ENCODE measurements at places on chromosomes 7 and 10.

GRCh38 chr10:113444766-113445365, 108.0 kb upstream of the HABP2 start:
- no peak for DNase-seq

DNA sequence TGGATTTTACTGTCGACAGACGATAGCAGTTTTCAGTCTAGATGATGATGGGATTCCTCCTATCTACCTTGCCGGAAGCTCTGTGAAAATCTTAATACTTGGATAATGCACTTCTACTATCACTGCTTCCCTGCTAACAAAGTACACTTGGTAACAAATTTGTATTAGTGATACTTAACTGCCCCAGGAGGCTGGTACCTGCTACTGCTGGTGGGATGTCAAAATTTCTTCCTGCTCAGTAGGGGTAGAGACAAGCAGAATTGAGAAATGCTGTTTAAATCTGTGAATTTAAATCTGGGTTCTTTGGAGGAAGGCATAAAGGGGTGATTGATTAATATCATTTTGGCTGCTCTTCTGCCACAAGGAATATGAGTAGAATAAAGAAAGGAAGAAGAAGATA, 99.8 kb upstream of the STRIP2 start:
- DNase-seq, result no peak

GRCh38 chr7:41573862-41574261, 129.0 kb downstream of the INHBA start:
- no peak for DNase-seq

DNA sequence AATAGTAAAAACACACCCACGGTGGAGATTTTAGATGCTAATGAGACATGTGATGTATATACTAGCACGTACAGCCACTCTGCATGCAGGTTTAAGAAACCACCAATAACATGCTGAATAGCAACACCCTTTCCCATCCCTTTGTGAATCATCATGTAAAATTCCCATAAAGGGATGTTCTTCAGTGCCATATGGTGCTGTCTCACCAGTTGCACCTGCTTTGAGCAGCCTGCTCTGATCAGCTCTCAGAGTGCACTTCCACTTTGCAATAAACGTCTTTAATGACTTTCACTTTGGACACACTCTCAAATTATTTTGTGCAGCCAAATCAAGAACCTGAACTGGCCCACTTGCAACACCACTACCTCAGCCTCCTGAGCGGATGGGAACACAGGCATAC, 615.0 kb downstream of the ANKRD7 start:
- no peak for DNase-seq

DNA sequence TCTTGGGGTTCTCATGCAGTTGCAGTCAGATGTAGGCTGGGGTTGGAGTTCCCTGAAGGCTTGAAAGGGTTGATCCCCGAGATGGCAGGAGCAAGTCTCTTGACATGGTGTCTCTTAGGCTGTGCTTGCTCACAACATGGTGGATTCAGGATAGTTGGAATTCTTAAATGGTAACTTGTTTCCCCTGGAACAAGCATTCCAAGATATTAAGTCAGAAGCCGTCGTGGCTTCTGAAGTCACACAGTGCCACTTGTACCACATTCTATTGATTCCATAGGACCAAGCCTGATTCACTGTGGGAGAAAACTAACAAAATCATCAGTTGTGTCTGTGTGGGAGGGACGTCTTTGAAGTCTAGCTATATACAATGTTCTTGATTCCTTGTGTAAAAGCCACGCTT, 3.5 kb upstream of the SLC35B4 start:
- no peak for DNase-seq

GRCh38 chr7:87223666-87224065, 4.1 kb upstream of the TMEM243 start:
- no peak for DNase-seq

- DNase-seq, result no peak
Observed at GRCh38 chr7:5625938-5626337, 155.5 kb downstream of the RNF216 start.

- DNase-seq, result no peak
Observed at GRCh38 chr10:12549297-12549696, 199.9 kb downstream of the CAMK1D start.

- no peak for DNase-seq
Observed at GRCh38 chr7:147707926-147708325, 882.6 kb upstream of the C7orf33 start.

- DNase-seq, result no peak
Observed at GRCh38 chr7:111368381-111369065, 193.8 kb downstream of the IMMP2L start.

DNA sequence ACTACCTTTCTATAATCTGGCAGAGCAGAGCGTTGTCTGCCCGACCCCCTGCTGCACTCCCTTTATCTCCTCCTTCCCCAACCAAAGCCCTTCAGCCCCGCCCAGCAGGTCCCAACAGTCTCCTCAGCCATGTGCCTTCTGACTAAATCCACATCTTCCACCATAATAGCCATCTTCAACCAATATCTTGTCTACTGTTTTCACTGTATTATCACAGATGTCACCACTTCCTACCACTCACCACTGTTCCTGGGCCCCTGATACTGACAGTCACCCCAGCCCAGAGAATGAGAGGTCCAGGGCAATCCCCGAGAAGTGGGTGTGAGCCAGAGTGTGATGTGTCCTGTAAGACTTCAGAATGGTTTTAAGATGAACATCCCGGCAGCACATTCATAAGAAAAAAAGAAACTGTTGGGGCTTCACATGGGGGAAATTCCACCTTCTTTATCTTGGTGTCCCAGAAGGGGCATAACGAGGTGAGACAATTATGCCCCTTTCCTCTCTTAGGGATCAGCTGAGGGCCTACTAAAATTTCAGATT, 25.3 kb downstream of the CCDC6 start:
- DNase-seq, result peak; percentile 72

GRCh38 chr10:30812018-30812851, 182.7 kb upstream of the LYZL2 start:
- no peak for DNase-seq

DNA sequence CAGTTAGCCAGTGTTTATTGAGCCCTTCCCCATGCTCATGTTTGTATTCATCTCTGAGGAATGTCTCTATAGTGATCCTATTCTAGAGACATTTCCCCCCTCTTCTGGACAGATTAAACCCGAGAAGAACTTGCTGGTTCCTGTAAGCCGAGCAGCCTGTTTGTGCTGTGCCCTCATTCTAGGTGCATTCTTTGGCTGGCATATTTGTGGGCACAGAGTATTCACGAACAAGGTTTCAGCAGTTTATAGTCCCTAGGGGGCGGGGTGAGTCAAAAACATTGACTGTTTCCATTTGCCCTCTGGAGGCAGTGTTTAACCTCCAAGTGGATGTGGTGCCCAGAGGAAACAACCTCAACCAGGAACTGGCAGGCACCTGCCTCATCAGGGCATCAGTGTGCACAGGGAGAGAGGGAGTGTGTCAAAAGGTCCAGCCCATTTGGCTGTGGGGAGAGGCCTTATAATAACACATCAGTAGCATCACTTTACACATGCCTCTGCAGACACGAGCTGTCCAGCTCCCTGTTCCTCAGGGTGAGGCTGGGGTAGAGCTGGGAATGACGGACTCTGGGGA, 273.3 kb upstream of the LRGUK start:
- no peak for DNase-seq

DNA sequence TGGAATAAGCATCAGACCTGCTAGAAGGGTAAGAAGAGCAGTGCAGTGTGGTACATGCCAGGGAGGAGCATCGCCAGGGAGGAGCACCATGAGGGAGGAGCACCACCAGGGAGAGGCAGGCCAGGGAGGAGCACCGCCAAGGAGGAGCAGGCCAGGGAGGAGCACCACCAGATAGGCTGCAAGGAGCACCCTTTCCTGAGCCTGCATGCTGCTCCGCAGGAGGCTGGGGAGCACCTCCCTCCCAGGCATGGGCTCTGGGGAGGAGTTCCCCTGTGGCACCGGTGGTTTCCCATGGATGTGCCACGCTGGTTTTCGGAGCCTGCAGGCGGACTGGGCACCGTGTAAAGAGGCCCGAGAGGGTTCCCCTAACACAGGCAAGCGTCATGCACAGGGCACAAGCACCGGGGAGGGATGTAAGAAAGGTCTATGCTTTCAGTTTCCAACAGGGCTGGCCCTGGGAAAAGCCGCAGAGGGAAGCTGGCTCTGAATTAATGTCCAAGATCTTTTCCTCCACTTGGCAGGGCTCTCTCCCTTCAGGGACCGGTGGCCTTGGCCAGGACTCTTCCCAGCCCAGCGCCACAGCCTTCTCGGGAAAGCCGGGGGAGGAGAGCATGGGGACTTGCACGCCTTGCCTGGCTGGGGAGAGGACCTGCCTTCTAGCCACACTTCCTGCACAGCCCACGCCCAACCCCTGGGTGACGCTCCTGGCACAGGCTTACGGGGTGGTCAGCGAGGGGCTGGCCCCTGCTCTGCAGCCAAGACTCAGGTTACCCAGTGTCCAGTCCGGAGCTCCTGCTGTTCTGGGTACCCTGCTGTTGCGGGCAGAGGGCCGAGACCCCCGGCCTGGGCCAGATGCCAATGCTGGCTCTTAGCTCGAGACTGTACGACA, 11.5 kb upstream of the GPER1 start:
- DNase-seq, result no peak

- DNase-seq, result no peak
Observed at GRCh38 chr7:142024547-142024946, 28.9 kb downstream of the MGAM start.

DNA sequence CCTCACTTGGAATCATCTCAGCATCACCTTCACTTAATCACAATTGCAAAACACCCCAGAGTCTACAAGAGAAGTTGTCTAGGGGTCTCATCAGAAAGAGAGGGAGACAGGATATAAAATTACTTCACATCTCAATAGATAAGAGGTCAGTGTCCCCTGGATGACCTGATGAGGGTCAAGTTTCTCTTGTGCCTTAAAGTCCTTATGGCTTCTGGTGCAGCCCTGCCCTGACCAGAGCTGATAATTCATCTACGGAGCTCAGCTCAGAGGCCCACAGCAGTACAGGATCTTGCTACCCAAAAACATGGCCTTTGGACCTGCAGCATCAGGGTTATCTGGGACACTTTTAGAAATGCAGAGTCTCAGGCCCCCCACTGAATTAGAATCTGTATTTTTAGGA, 111.1 kb upstream of the GLI3 start:
- no peak for DNase-seq

DNA sequence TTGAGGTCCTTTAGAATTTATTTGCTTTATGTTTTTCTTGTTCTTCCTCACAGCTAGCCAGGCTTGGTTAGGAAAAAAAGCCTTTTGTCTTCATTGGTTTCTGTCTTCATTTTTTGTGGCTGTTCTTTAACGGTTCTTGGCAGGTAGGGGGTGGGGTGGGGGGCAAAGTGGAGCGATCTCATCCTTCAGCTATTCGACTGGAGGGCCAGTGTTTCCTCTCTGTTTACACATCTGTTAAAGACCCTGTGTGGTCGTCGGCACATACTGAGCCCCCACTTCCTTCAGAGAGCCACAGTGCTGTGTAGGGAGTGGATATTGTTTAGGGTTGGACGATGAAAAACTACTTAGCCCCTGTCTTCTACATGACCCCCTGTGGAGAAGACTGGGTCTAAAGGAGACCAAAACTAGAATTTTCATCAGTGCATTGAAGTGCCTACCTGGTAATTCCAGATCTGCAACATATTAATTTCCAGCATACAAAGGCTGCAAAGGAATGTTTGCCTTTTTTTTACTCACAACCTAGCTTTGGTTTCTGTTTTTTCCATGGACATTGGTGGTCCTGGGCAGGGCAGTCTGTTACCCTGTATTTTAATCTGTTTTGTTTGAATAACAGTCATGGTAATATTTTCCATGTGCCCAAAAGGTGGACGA, 29.0 kb downstream of the PRPF18 start:
- no peak for DNase-seq

GRCh38 chr10:112952282-112953173, 2.5 kb downstream of the TCF7L2 start:
- DNase-seq, result no peak

DNA sequence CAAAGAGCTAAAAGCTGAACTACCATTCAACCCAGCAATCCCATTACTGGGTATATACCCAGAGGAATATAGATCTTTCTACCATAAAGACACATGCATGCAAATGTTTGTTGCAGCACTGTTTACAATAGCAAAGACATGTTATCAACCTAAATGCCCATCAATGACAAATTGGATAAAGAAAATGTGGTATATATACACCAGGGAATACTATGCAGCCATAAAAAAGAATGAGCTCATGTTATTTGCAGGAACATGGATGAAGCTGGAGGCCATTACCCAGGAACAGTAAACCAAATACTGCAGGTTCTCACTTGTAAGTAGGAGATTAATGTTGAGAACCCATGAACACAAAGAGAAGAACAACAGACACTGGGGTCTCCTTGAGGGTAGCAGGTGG, 1295.1 kb downstream of the TYW1 start:
- DNase-seq, result no peak

DNA sequence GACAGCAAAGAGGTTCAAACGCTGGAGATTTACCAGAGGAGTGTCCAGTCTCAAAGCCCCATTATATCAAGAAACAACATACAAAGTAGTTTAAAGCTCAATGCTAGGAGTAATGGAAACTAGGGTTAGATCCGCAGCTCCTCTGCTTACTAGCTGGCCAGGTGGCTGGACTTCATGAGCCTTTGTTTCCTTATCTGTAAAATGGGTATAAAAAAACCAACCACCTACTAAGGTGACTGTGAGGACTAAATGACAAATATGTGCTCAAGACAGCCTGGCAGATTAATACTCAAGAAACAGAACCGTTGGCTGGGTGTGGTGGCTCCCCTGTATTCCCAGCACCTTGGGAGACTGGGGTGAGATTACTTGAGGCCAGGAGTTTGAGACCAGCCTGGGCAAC, 5.8 kb upstream of the RBM20 start:
- no peak for DNase-seq

DNA sequence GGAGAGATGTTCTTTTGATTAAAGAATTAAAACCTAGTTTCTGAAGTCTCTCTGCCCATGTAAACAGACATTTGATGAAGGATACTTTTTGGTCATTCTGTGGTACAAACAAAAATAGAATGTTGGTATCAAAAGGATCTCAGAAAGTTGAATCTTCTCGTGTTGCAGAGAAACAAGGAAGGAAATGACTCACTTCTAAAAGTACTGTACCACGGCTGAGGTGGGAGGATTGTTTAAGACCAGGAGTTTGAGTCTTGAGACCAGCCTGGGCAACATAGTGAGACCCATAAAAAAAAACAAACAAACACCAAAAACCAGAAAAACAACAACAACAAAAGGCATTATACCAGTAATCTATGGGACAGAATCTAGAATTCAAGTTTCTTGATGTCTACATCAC, 69.7 kb downstream of the PRSS58 start:
- DNase-seq, result no peak

DNA sequence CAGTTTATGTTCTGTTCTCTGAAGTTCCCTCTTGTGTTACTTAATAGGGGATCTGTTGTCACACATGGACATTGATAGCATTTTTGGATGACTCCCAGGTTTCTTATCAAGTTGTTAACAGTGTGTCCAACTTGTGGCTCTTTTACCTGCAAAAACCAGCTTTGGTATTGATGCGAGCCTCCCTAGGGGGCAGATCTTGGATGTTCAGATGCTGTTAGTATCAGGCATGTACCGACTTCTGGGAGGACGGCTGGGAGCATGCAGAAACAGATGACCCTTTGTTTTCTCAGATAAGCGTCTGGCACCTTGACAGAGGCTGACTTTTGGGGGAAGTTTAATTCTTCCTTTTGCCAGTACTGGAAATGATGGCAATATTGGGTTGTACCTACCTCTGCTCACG, 2.2 kb downstream of the PLPP4 start:
- DNase-seq, result no peak

- no peak for DNase-seq
Observed at GRCh38 chr7:111370002-111370401, 192.3 kb downstream of the IMMP2L start.

- DNase-seq, result no peak
Observed at GRCh38 chr10:58993480-58994221, 182.8 kb upstream of the PHYHIPL start.
